ENCODE measurements at places on chromosomes 16 and 17. TPM values are rescaled to one million over a fixed set of nuclear protein-coding genes. Genes with fewer than 3 reads are reported as not detected.

Gene SPATA22
- total RNA-seq = not detected

Gene SRL
- 0.09 TPM for total RNA-seq

Gene SLC16A5
- total RNA-seq = 4.4 TPM

Gene PDK2
- 37.8 TPM for total RNA-seq

All from fibroblast of the aortic adventitia (primary cell).